ENCODE measurements at places on chromosomes 1 and 21.

GRCh38 chr1:172630868-172631267, 28.0 kb upstream of the FASLG start:
- H3K4me1 ChIP-seq: peaks cover 38% of the 10 kb centered on the region
- H3K36me3 ChIP-seq: peaks cover 11% of the 10 kb centered on the region
- H3K27ac ChIP-seq: no peak overlapping the region
- H3K4me3 ChIP-seq: no peak overlapping the region
- peaks cover 3% of the 10 kb centered on the region for H3K27me3 ChIP-seq

DNA sequence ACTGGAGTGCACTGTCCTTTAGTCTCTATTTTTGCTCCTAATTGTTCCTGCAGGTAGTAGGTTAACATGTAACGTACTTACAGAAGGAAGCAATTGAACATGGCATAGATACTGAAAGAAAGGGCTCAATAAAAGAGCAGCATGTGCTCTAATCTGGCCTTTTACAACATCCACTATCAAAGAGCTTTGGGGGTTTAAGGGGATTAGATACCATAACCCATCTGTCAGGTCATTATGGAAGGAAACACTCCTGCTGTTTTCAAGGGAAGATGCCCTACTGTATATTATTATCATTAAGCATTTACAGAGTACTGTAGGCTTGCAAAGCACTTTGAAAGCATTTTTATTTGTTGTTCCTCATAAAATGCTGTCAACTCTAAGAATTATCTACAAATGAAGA, 152.8 kb downstream of the TTLL7 start:
- no peak overlapping the region for H3K4me3 ChIP-seq
- H3K27me3 ChIP-seq: no peaks in the 10 kb centered on the region
- H3K36me3 ChIP-seq: no peaks in the 10 kb centered on the region
- DNase-seq: no peak
- H3K4me1 ChIP-seq: peaks cover 3% of the 10 kb centered on the region

- peaks cover 1% of the 10 kb centered on the region for H3K4me1 ChIP-seq
- H3K4me3 ChIP-seq: no peak overlapping the region
- peaks cover 6% of the 10 kb centered on the region for H3K27me3 ChIP-seq
- H3K27ac ChIP-seq: no peak overlapping the region
These were observed 152.3 kb downstream of the NR5A2 start for GRCh38 chr1:200179781-200180160.

GRCh38 chr1:45545019-45545493, 5.6 kb upstream of the AKR1A1 start:
- no peaks in the 10 kb centered on the region for H3K36me3 ChIP-seq
- no peak overlapping the region for H3K4me3 ChIP-seq
- peaks cover 22% of the 10 kb centered on the region for H3K27me3 ChIP-seq
- peaks cover 30% of the 10 kb centered on the region for H3K4me1 ChIP-seq
- no peak for DNase-seq

DNA sequence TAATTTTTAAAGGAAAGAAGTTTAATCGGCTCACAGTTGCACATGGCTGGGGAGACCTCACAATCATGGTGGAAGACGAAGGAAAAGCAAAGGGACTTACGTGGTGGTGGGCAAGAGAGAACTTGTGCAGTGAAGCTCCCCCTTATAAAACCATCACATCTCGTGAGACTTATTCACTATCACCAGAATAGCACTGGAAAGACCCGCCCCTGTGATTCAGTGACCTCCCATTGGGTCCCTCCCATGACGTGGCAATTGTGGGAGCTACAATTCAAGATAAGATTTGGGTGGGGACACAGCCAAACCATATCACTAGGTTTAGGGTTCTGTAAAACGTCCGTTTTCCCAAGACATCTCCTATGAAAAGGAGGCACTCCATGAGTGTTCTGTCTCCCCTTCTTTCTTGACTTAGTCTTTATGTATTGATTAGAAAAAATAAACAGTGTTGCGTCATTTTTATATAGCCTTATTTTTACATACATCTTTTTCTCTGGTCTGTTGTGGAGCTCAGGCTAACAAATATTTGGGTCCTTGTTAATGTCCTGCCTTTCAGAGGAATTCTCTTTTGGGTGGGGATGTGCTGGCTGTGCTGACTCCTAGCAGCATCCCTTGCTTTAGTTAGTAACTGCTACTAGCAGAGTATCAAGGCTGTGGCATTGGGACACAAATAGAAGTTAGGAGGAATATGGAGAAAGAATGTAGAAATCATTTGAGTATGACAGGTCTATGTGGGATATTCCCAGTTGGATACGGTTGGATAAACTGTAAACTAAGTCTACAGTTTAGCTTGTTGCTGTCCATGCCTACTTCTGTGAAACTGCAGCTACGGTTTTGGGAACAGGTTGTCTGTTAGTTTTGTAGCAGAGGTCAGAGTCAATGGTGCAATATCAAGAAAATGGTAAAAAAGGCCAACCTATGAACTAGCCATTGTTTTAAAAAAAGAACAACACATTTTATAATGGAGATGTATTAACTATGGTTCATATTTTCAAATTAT, 23.5 kb downstream of the BACH1 start:
- no peaks in the 10 kb centered on the region for H3K27me3 ChIP-seq
- H3K36me3 ChIP-seq: peaks cover 30% of the 10 kb centered on the region
- H3K4me1 ChIP-seq: peaks cover 3% of the 10 kb centered on the region
- no peak overlapping the region for H3K4me3 ChIP-seq
- H3K27ac ChIP-seq: no peak overlapping the region

DNA sequence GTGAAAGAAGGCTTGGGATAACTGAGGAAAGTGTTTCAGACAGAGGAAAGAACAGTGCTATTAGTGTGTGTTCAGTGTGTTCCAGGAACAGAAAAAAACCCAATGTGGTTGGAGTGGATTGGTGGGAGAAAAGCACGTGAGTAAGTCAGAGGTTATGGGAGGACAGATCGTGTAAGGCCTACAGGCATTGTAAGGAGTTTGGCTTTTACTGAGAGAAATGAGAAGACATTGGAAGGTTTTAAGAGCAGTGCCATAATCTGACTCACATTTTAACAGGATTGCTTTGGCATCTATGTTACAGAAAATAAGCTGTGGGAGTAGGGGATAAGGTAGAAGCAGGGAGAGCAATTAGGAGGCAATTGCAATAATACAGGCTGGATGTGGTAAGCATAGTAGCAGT, 4.8 kb downstream of the ARPC5 start:
- H3K4me1 ChIP-seq: peaks cover 22% of the 10 kb centered on the region
- H3K27me3 ChIP-seq: no peaks in the 10 kb centered on the region

Data from activated naive CD8-positive, alpha-beta T cell treated with anti-CD3 and anti-CD28 coated beads, Interleukin-2, amount 10 ng/mL, durations not matched to agents 7 days and 5 days (primary cell).